Activated T-helper 1 cell treated with anti-CD3 and anti-CD28 coated beads, Interleukin-2, amount 50 U/mL, for 16 hours (primary cell): ENCODE measurements at places on chromosomes 3 and 15.

GRCh38 chr15:60477916-60478565 is 901 bp downstream of the ICE2 start:
- DNase-seq: no peak

GRCh38 chr3:149658744-149659497 is 1.1 kb upstream of the WWTR1 start:
- no peak for DNase-seq

- peak; percentile 78 for DNase-seq
Observed at GRCh38 chr3:49104427-49105291, at the start of gene QARS1. TSS of gene QARS1 (minus strand) at chr3:49104757. CDS start at chr3:49104733, 24 bp downstream.

DNA sequence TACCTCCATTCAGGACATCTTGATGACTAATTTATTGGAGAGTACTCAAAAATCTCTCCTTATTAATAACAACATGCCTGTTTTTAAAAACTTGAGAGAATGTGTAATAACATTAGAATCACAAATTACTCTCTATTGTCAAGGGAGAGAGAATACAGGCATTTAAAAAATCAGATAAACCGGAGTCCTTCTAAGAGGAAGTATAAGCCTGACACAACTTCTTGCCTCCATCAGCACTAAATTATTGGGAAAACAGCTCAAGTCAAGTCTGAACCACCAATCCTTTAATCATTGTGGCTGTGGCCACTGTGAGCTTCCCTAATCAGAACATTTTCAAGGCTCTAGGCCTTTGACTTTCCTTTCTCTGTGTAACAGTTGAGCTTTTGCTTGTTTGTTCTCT is 38.0 kb downstream of the SSR3 start:
- DNase-seq: no peak

GRCh38 chr3:15107075-15107947 is 8.4 kb upstream of the RBSN start:
- no peak for DNase-seq

- DNase-seq: no peak
Observed at GRCh38 chr3:74349015-74349414, 265.4 kb downstream of the CNTN3 start.

- DNase-seq: no peak
Observed at GRCh38 chr3:77038468-77038929, 1.4 kb upstream of the ROBO2 start.

GRCh38 chr3:49924683-49925082 is 4.9 kb downstream of the MON1A start:
- DNase-seq: no peak

DNA sequence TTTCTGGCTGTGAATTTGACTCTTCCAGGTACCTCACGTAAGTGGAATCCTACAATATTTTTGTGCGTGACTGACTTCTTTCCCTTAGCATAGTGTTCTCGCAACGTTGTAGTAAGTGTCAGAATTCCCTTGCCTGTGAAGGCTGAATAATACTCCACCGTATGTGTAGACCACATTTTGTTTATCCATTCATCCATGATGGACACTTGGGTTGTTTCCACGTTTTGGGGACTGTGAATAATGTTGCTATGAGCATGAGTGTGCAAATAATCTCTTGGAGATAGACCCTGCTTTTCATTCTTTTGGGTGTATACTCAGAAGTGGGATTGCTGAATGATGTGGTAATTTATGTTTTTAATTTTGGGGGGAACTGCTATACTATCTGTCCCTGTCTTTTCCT is 82.2 kb downstream of the APBA2 start:
- no peak for DNase-seq

DNA sequence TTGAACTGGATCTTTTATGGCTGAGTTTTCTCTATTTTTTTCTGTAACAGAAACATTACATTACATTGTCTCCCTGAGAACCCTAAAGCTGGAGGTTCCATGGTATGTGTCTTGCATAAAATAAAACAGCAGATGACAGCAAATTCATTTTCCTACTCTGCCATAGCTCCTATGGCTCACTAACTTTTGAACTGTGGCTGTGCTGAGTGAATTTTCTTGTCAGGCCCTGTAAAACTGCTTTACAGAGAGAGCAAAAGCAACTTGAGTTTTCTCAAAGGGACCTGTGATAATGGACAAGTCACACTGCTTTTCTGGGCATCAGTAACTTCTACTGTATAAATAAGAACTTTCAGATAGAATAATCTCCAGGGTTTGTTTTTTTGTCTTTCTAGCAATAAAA is 129.9 kb upstream of the TSC22D2 start:
- DNase-seq: no peak
